ENCODE measurements at places on chromosomes 7 and 10.

DNA sequence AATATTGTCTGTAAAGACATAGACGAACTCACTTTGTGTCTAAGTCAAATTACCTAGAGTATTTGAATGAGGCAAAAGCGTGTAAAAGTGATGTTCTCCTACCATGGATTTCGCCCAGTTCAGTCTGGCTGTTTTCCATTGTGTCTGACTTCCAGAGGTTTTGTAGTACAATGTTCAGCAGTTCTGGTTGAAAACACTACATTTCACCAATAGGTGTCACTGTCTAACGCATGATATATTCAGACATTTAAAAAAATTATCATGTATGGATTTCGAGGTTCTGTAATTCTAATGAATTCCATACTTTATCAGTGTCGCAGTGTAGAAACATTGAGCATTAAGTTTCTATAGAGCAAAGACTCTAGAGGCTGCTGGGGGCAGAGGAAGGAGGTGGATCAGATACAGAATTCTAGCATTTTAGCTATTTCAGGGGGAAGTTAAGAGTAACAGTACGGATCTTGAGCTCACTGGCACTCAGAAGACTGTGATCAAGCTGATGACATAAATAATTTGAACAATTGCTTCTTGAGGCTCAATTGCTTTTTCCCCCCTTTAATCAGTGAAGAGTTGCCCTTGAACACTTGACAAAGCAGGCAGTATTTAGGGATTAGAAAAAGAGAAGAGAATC lies 196.9 kb upstream of the RHOBTB1 start:
- no peaks in the 10 kb centered on the region for H3K36me3 ChIP-seq
- peaks cover 6% of the 10 kb centered on the region for H3K4me1 ChIP-seq
- peaks cover 6% of the 10 kb centered on the region for H3K27me3 ChIP-seq
- H3K4me3 ChIP-seq = no peak overlapping the region
- peak; percentile 65 for DNase-seq
- no peak overlapping the region for H3K27ac ChIP-seq

- peaks cover 18% of the 10 kb centered on the region for H3K36me3 ChIP-seq
- peak overlapping the region; percentile 90 for H3K27ac ChIP-seq
- peaks cover 31% of the 10 kb centered on the region for H3K4me1 ChIP-seq
- H3K27me3 ChIP-seq = peaks cover 1% of the 10 kb centered on the region
- no peak overlapping the region for H3K4me3 ChIP-seq
Measured at GRCh38 chr10:73836427-73836980, 25.1 kb upstream of the NDST2 start.

DNA sequence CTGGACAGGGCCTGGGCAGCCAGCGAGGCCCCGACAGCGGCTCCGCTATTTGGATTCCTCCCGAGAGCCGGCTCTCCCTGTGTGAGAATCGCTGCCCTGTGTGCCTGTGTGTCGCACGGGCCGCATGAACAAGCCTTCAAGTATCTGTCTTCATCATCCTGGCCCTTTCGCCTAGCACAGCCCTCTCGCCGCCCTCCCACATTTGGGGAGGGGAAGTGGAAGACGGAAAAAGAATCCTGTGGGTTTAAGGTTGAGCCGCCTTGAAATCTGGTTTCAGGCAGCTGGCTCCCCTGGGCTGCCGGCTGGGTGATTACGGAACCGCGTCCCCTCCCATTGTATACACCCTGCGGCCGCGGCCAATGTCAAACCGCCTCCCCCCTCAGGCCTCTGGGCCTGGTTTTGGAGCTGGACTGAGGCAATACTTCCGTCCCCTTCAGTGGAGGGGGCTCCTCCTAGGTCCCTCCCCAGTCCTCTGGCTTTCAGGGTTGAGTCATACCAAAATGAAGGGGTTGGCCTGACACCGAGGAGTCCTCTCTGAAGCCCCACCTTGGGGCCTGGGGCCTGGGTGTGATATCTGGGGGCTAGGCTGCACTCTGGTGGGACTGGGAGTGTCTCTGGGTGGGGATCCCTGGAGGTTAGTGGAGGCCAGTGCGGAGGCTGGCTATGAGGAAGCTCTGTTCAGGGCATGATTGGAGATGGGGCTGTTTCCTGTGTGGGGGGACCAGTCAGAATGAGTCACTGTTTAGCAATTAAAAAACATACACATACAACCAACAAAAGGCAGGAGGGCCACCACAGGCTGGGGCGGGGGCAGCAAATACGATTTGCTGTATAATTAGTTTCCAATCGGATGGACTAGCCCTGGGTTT lies 1.7 kb downstream of the TRIM8 start:
- H3K4me1 ChIP-seq = peaks cover 51% of the 10 kb centered on the region
- peaks cover 3% of the 10 kb centered on the region for H3K27me3 ChIP-seq
- peaks cover 18% of the 10 kb centered on the region for H3K36me3 ChIP-seq
- H3K4me3 ChIP-seq = peak overlapping the region; percentile 90

- 0 out of 2 replicates have a peak, but pooled peaks cover 4% of the 10 kb centered on the region for H3K36me3 ChIP-seq
- no peak overlapping the region for H3K4me3 ChIP-seq
- no peak overlapping the region for H3K27ac ChIP-seq
- no peak for DNase-seq
- no peaks in the 10 kb centered on the region for H3K27me3 ChIP-seq
- H3K4me1 ChIP-seq = no peaks in the 10 kb centered on the region
Measured at GRCh38 chr7:156107957-156108356, 295.7 kb upstream of the SHH start.

DNA sequence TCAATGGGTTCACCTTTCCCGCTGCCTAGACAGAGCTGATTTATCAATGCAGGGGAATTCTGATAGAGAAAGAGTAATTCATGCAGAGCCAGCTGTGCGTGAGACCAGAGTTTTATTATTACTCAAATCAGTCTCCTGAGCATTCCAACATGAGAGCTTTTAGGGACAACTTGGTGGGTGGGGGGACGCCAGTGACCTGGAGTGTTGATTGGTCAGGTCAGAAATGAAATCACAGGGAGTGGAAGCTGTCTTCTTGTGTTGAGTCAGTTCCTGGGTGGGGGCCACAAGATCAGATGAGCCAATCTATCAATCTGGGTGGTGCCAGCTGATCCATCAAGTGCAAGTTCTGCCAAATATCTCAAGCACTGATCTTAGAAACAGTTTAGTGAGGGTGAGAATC lies 99.0 kb upstream of the CAV2 start:
- H3K27ac ChIP-seq = no peak overlapping the region
- DNase-seq = no peak
- H3K27me3 ChIP-seq = no peaks in the 10 kb centered on the region
- H3K36me3 ChIP-seq = peaks cover 11% of the 10 kb centered on the region
- H3K4me3 ChIP-seq = no peak overlapping the region

DNA sequence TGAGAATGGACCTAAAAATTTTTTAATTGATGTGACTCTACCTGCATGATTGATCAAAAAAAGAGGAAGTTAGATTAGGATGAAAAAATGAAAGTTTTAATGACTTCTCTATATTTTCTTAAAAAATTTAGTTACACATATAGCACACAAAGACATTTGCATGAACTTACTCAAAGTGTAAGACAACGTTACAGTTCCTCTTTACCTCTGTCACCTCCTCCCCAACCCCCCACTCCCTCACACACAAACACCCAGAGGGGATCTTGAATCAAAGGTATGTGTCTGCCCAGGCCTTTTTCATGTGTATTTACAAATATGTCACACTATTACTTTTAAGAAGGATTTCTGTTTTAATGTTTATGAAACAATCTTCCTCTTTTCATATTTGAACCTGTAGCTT lies 20.6 kb upstream of the CDCA7L start:
- no peak overlapping the region for H3K27ac ChIP-seq
- DNase-seq = no peak
- H3K36me3 ChIP-seq = no peaks in the 10 kb centered on the region
- no peak overlapping the region for H3K4me3 ChIP-seq
- H3K4me1 ChIP-seq = peaks cover 9% of the 10 kb centered on the region

DNA sequence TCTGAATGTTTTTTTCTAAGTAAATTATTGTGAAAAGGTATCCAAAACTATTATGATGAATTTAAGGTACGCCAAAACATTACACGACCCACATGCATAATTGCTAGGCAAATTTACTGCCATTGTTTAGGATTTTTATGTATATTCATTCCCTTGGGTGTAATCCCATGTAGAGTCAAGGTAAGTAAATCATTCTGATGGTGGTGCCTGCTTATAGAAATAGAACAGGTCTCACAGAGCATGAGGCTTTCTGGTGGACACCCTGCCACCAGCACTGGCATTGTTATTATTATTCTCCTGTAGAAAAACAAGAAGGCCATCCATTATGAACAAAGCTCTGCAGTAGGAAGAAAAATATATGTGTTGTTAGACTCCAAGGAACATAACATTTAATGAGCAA lies 111.7 kb upstream of the ZNF804B start:
- H3K27ac ChIP-seq = no peak overlapping the region
- H3K4me1 ChIP-seq = no peaks in the 10 kb centered on the region
- H3K4me3 ChIP-seq = no peak overlapping the region
- DNase-seq = no peak
- no peaks in the 10 kb centered on the region for H3K36me3 ChIP-seq

DNA sequence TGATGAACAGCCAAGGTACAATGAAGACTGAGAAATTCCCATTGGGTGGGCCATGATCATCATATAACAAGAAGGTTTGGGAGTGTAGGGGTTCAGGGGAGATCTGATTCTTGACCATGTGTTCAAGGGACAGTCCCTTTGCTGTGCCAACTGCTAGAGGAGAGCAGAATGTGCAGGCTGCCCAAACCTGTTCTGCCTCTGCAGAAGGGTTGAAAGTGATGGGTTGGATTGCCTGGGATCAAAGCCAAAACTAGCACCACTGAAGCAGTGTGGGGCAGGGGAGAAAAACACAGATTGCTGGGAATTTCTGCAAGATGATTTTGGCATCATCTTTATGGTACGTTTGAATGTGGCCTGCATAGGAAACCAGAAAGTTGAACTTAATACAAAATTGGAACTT lies 303.9 kb downstream of the OTUD1 start:
- no peak for DNase-seq
- H3K4me1 ChIP-seq = no peaks in the 10 kb centered on the region
- peaks cover 6% of the 10 kb centered on the region for H3K36me3 ChIP-seq
- H3K27ac ChIP-seq = no peak overlapping the region
